Sigmoid colon (tissue), 7 donors: ENCODE measurements at places on chromosomes 2 and 18. TPM values are rescaled to one million over a fixed set of nuclear protein-coding genes. Genes with fewer than 3 reads are reported as not detected.

TRABD2A gene
- polyA plus RNA-seq, result 16.8 TPM

DNA sequence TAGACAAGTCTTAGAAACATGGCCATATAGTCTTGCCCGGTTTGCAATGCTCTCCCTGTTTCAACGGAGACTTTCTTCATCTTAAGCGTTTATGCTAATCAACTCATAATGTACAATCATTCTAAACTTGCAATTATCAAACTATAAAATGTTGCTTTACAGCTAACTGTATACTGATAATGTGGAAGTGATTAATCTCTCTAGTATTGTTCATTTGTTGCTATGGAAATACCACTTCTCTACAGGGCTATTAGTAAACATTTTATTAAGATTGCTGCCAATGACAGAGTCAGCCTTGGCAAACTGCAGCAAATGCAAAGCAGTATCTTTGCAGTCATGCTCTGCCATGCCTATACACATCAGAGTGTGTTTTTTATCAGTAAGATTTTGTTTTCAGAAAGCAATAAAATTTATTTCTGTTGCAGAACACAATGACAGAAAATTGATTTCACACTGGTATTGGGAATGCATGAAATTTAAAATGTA, 1201.8 kb upstream of the CDH2 start:
- no peak overlapping the region for H3K4me3 ChIP-seq
- no peak overlapping the region for H3K27ac ChIP-seq
- no peaks in the 10 kb centered on the region for H3K36me3 ChIP-seq
- H3K27me3 ChIP-seq, result no peaks in the 10 kb centered on the region

ERICH2 gene
- not detected for polyA plus RNA-seq

DNA sequence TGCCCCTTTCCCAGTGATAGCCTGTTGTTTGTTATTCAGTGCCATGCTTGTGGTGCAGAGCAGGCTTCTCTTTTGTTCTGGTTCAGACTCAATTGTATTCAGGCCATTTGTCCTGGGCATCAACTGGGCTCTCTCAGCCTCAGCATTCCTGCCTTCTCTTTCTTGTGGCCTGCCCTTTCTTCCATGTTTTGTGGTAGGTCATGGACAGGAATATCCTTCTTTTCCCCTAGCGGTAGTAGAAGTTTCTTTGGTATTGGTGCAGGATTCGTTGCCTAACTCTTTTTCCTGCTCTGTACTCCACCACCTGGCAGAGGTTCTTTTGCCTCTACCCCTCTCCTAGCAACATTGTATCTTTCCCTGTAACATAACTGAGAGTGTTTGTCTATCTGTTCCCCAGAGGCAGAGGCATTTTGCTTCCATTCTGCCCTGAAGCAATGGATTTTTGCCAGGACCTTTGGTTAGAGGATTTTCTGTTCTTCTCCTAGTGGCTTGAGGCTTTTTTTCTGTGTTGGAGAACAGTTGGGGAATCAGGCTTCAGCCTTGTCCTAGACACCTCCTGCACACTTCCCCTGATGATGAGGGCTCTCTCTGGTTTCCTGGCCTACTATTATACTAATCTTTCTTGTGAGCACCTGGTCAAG, 68.5 kb downstream of the NCOA1 start:
- H3K27me3 ChIP-seq, result no peaks in the 10 kb centered on the region
- H3K4me1 ChIP-seq, result peaks cover 19% of the 10 kb centered on the region
- DNase-seq, result no peak
- H3K27ac ChIP-seq, result no peak overlapping the region
- no peaks in the 10 kb centered on the region for H3K36me3 ChIP-seq

DNA sequence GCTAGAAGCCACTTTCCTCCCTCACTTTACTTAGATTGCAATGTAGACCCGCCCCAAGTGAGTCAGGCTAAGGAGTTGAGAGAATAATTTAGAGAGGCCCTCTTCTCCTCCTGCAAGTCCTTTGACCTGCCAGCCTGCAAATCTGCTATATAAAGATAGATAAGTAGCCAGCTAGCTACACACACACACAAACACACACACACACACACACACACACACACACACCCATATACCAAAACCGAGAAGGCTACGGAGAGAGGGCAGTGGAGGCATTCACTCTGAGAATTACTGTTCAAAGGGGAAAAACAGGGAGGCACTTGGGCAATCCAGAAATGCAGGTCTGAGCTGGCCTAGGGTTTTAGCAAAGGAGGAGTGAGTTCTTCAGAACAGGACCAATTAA, 23.0 kb upstream of the SMAD7 start:
- DNase-seq, result no peak
- H3K4me1 ChIP-seq, result peaks cover 14% of the 10 kb centered on the region
- H3K27ac ChIP-seq, result no peak overlapping the region

TANK gene
- polyA plus RNA-seq, result 41.4 TPM

DNA sequence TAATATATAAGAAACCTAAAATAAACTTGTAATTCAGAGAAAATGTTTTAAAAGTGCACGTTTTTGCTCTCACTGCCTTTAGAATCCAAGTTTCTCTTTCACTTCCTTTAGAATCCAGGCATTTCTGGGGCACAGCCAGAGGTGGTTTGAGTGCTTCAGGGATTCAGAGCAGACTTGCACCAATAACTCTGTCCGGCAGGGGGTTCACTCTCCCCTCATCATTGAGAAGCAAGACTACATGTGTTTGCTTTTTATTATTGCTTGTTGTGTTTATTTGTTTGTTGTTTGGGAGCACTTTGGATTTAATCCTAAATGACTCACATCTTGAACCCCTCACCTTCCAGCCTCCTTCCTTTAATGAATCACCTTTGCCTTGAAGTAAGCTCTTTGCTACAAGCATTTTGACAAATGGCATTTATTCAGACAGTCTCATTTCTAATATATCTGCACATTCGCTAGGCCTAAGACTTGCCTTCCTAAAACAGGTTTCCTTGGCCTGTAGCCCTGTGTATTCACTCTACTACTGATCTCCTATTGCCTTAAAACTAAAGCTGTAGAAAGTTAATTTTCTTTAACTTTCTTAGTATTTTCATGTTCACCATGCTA, 233.5 kb upstream of the ATP5MC3 start:
- H3K4me1 ChIP-seq, result no peaks in the 10 kb centered on the region
- no peak overlapping the region for H3K27ac ChIP-seq
- H3K36me3 ChIP-seq, result no peaks in the 10 kb centered on the region

- H3K4me1 ChIP-seq, result no peaks in the 10 kb centered on the region
- no peaks in the 10 kb centered on the region for H3K36me3 ChIP-seq
- H3K27me3 ChIP-seq, result no peaks in the 10 kb centered on the region
- no peak for DNase-seq
- no peak overlapping the region for H3K27ac ChIP-seq
- H3K4me3 ChIP-seq, result no peak overlapping the region
These were observed 26.9 kb upstream of the TTN start for GRCh38 chr2:178834086-178834485.

GRCh38 chr18:73962256-73962655, 185.4 kb downstream of the FBXO15 start:
- no peaks in the 10 kb centered on the region for H3K4me1 ChIP-seq
- no peaks in the 10 kb centered on the region for H3K27me3 ChIP-seq
- H3K27ac ChIP-seq, result no peak overlapping the region

- no peaks in the 10 kb centered on the region for H3K36me3 ChIP-seq
- no peaks in the 10 kb centered on the region for H3K27me3 ChIP-seq
- no peak for DNase-seq
- no peak overlapping the region for H3K27ac ChIP-seq
- no peak overlapping the region for H3K4me3 ChIP-seq
These were observed 136.6 kb upstream of the ALKAL2 start for GRCh38 chr2:424306-425171.

ALS2 gene
- 3.0 TPM for polyA plus RNA-seq

GRCh38 chr2:119208791-119209203, 14.8 kb upstream of the STEAP3 start:
- H3K36me3 ChIP-seq, result no peaks in the 10 kb centered on the region
- no peaks in the 10 kb centered on the region for H3K27me3 ChIP-seq
- no peak overlapping the region for H3K27ac ChIP-seq

MTLN gene
- 131 TPM for polyA plus RNA-seq

SCN7A gene
- polyA plus RNA-seq, result 6.2 TPM

GRCh38 chr2:149331023-149331400, 625 bp downstream of the LYPD6 start:
- no peak overlapping the region for H3K27ac ChIP-seq
- H3K36me3 ChIP-seq, result no peaks in the 10 kb centered on the region
- H3K4me3 ChIP-seq, result peak overlapping the region; percentile 68
- peaks cover 12% of the 10 kb centered on the region for H3K4me1 ChIP-seq
- peaks cover 8% of the 10 kb centered on the region for H3K27me3 ChIP-seq
- no peak for DNase-seq

GRCh38 chr2:231238689-231239088, 40.3 kb downstream of the ARMC9 start:
- DNase-seq, result no peak
- H3K36me3 ChIP-seq, result peaks cover 9% of the 10 kb centered on the region
- H3K4me3 ChIP-seq, result no peak overlapping the region
- H3K4me1 ChIP-seq, result no peaks in the 10 kb centered on the region

SERPINB10 gene
- not detected for polyA plus RNA-seq

DNA sequence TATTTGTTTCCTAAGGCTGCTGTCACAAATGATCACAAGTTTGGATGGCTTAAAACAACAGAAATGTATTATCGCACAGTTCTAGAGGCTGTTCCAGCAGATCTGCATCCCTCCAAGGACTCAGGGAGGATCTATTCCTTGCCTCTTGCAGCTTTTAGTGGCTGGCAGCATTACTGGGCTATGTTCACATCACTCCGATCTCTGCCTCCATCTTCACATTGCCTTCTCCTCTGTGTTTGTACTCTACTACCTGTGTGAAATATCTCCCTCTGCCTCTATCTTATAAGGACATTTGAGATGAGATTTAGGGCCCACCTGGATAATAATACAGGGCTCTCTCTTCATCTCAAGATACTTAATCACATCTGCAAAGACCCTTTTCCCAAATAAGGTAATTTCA, 18.9 kb downstream of the NDC80 start:
- H3K36me3 ChIP-seq, result no peaks in the 10 kb centered on the region
- DNase-seq, result no peak
- H3K4me3 ChIP-seq, result no peak overlapping the region
- H3K27ac ChIP-seq, result no peak overlapping the region
- no peaks in the 10 kb centered on the region for H3K4me1 ChIP-seq

GRCh38 chr2:222915092-222915957, 54.5 kb downstream of the ACSL3 start:
- H3K27ac ChIP-seq, result no peak overlapping the region
- no peak for DNase-seq
- H3K27me3 ChIP-seq, result no peaks in the 10 kb centered on the region
- H3K36me3 ChIP-seq, result peaks cover 18% of the 10 kb centered on the region
- H3K4me1 ChIP-seq, result peaks cover 52% of the 10 kb centered on the region

PER2 gene
- polyA plus RNA-seq, result 4.2 TPM

DNA sequence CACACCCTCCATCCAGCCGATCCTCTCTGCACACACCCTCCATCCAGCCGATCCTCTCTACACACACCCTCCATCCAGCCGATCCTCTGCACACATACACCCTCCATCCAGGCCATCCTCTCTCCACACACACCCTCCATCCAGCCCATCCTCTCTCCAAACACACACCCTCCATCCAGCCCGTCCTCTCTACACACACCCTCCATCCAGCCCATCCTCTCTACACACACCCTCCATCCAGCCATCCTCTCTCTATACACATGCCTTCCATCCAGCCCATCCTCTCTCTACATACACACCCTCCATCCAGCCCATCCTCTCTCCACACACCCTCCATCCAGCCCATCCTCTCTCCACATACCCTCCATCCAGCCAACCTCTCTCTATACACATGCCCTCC, 83.1 kb downstream of the EIPR1 start:
- H3K4me1 ChIP-seq, result no peaks in the 10 kb centered on the region
- no peak overlapping the region for H3K27ac ChIP-seq
- no peaks in the 10 kb centered on the region for H3K36me3 ChIP-seq

FEV gene
- 0.77 TPM for polyA plus RNA-seq

GKN2 gene
- polyA plus RNA-seq, result 14.4 TPM

DNA sequence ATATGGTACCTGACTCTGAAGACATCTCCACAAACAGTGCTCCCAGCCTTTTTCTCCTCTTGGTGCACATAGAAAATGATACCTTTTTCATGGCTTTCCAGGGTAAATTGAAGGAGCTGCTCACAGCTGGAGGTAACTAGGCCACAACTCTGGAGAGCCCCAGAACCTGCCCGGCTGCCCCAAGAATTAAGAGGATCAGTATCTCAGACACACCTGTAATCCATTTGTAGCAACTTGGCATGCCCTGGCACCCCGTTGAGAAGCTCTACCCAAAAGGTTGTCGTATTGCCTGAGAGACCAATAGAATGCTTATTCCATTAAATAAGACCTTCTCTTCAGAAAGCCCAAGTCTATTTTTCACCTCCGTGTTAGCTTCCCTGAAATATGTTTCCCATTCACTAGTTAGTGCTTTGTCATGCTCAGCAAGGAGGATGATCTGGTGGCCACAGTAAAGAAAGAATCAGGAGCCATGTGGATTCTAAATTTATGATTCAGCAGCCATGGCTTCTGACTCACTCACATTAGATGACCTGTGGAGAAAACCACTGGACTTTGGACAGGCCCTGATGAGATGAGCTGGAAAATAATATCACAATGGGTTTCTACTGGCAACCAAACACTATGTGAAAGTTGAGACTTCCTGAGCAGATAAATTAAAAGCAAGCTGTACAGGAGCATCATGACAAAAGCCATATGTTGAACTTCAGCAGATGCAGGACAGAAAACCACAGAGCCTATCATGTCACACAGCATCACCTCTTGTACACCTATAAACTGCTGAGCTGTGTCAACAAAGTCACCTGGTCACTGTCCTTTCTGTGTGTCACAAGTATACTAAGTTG, 253.3 kb upstream of the OSR1 start:
- no peaks in the 10 kb centered on the region for H3K4me1 ChIP-seq
- H3K4me3 ChIP-seq, result no peak overlapping the region
- no peaks in the 10 kb centered on the region for H3K27me3 ChIP-seq
- no peaks in the 10 kb centered on the region for H3K36me3 ChIP-seq
- DNase-seq, result no peak

SERPINB4 gene
- polyA plus RNA-seq, result 0.07 TPM

ALPP gene
- polyA plus RNA-seq, result 0.03 TPM

- H3K27ac ChIP-seq, result no peak overlapping the region
- no peaks in the 10 kb centered on the region for H3K27me3 ChIP-seq
- DNase-seq, result no peak
- no peaks in the 10 kb centered on the region for H3K4me1 ChIP-seq
- H3K36me3 ChIP-seq, result no peaks in the 10 kb centered on the region
These were observed 208.5 kb upstream of the SPOPL start for GRCh38 chr2:138293045-138293444.

- no peak overlapping the region for H3K27ac ChIP-seq
- no peak for DNase-seq
- H3K36me3 ChIP-seq, result no peaks in the 10 kb centered on the region
- H3K4me3 ChIP-seq, result no peak overlapping the region
- H3K27me3 ChIP-seq, result no peaks in the 10 kb centered on the region
- H3K4me1 ChIP-seq, result no peaks in the 10 kb centered on the region
These were observed 215.4 kb upstream of the HNRNPA3 start for GRCh38 chr2:176997074-176997791.

FN1 gene
- 140 TPM for polyA plus RNA-seq

DNA sequence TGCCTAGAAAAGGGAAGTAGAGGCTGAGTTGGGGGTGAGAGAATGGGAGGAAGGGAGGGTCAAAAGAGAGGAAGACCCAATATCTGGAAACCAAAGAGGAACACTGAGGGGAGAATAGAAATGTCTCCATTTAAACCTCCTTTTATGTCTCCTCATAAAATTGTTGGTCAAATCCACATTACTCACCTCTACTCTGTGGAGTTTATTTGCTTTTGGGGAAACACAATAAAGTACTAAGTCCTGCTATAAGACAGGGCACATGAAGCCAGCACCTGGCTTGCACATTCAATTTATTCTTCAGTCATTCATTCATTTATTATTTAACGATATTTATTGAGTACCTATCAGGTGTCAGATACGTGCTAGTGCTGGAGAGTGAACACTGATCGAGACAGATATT, 60.3 kb upstream of the NFE2L2 start:
- no peaks in the 10 kb centered on the region for H3K27me3 ChIP-seq
- no peak overlapping the region for H3K27ac ChIP-seq
- H3K4me1 ChIP-seq, result no peaks in the 10 kb centered on the region
- H3K36me3 ChIP-seq, result no peaks in the 10 kb centered on the region
- H3K4me3 ChIP-seq, result no peak overlapping the region
